Fibroblast of the conjunctiva (primary cell): ENCODE measurements at places on chromosomes 5 and 9.

GRCh38 chr9:98241357-98242300 is 13.8 kb downstream of the TBC1D2 start:
- no peak for DNase-seq

- no peak for DNase-seq
Observed at GRCh38 chr5:56807679-56808078, 7.7 kb upstream of the MAP3K1 start.

GRCh38 chr5:60945813-60946187 is 795 bp downstream of the NDUFAF2 start:
- peak; percentile 32 for DNase-seq

- DNase-seq = no peak
Observed at GRCh38 chr9:133914442-133915342, 77.4 kb downstream of the VAV2 start.

DNA sequence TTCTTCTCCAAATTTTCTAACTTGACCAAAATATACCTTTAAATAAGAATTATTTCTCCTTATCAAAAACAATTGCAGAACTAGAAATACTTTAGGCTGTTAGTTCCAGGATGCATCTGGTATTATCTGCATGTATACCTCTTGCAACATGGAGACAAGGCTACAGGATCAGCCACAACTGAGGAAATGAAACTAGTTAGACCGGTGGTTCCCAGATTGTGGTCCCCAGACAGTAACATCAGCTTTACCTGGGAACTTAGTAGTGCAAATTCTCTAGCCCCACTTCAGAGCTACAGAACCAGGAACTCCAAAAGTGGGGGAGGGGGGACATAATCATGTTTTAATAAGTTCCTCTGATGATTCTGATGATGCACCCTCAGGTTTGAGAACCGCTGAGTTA is 61.6 kb upstream of the C9orf72 start:
- no peak for DNase-seq

DNA sequence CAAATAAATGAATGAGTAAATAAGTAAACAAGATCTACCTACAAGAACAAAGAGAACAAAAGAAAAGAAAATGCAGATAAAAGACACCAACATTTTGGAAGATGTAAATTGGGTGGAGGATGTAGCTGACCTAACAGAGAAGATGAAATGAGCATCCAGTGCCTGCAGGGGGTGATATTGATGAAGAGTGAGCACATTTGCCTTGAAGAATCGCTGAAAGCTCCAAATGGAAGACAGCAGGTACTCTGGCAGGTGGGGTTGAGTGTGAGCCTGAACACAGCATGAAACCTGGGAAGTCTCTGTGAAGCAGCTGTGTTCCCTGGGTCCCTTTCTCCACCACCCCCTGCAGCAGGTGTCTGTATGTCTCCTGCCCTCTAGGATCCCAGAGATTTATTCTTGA is 125.6 kb downstream of the NXNL2 start:
- no peak for DNase-seq

DNA sequence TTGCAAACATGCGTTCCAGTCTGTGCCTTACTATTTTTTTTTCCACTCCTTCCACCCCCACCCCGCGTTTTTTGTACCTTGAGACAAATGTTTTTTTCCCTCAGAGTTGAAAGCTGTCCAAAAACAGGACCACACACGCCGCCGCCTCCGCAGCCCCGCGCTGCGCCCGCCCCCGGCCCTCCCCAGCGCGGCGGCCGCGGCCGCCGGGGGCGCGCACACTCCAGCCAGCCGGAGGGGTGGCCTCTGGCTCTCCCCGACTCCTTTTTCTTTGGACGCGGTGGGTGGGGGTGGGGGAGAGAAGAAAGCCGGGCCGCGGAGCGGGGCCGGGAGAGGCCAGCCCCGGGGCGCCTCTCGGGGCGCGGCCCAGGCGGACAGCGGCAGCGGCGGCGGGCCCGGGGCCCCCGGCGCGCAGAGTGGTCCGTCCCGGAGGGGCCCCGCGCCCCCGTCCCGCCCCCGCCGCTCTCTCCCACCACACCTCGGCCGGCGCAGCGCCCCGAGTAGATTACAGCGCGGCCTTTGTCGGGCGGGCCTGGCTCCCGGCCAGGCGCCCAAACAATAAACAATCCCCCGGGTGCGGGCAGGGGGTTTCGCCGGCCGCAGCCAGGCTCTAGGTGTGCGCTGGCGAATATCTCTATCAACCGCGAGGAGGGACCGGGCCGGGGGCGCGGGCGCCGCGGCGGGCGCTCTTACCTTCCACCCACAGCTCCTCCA is 10.9 kb downstream of the PTCH1 start:
- no peak for DNase-seq

- no peak for DNase-seq
Observed at GRCh38 chr5:143402017-143402552, 1.4 kb downstream of the NR3C1 start.

GRCh38 chr5:60232036-60232795 is 338.7 kb upstream of the PDE4D start:
- DNase-seq = no peak

GRCh38 chr5:132788990-132789886 is 12.2 kb upstream of the SEPTIN8 start:
- DNase-seq = no peak

GRCh38 chr5:68494771-68495170 is 279.2 kb downstream of the PIK3R1 start:
- no peak for DNase-seq

DNA sequence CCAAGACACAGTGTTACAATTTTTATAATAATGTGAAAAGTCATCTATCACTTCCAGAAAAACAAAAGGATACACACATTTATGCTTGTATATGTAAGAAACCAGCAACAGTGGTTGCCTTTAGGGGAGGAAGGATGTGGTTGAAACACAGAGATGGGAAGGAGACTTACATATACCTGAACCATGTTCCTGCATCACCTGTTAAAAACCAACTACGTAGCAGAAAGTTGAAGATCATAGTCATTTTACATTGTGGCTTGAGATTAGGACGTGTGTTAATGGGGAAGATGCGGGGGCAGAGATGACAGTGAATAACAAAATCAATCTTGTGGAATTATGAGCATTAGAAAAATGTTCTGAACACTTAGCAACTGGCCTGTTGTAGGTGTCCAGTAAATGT is 307.3 kb downstream of the MLLT3 start:
- DNase-seq = no peak

DNA sequence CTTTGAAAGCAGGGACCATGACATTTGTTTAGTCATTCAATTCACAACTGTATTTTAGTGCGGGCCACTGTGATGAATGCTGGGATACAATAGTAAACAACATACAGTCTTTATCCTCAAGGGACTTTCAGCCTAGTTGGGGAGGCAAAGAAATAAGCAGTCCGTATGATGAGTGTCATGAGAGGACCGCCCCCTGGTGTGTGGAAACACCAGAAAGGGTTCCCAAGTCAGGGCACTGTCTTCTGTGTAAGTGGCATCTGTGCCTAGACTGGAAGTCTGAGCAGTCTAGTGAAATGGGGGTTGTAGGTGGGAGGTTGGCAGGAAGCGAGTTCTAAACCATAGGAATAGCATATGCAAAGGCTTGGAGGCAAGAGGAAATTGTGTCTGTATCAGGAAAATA is 6.8 kb downstream of the C9orf43 start:
- no peak for DNase-seq

DNA sequence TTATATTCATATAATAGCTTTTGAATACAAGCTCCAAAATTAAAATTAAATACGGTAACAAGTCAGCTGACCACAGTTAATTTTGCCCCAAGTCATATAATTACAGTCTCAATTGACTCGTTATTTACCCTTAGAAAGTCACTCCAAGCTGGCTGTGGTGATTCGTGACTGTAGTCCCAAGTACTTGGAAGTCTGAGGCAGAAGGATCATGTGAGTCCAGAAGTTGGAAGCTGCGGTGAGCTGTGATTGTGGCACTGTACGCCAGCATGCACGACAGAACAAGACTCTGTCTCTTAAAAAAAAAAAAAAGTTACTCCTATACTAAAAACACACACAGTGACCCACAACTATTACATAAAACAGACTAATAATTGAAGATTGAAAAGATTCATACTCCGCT is 31.6 kb upstream of the DTWD2 start:
- no peak for DNase-seq

- no peak for DNase-seq
Observed at GRCh38 chr5:69010476-69010875, 83.3 kb upstream of the SLC30A5 start.

DNA sequence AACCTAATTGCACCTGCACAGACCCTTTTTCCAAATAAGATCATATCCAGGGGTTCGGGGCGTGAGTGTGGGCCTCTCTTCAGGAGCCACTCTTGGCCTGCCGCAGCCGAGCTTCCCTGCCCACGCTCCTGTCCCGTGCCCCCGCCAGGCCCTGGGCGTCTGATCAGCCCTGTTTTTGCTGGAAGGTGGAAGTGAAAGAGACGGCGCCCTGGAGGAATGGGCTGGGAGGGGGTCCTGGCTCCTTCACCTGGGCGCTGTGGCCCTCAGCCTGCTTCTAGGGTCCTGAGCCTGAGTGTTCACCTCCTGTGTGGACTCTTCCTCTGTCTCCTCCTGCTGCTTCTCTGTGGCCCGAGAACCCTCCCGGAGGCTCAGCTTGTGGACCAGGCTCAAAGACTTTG is 11.2 kb upstream of the COL5A1 start:
- no peak for DNase-seq

DNA sequence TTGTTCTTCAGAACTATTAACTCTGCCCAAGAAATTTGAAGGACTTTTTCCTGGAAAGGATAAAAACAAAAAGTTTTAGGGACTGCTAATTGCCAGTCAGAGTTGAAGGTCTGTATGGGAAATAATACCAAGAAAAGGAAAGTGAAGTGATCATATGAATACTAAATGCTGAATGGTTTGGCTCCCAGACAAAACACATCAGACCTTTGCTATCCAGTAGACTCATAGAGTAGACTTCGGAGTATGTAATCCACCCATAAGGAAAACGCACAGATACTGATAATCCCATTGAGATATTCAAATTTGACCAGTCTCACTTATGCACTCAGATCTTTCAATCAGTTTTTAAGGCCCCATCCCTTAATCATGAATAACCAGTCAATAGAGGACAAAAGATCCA is 319.0 kb upstream of the PTGER4 start:
- no peak for DNase-seq

DNA sequence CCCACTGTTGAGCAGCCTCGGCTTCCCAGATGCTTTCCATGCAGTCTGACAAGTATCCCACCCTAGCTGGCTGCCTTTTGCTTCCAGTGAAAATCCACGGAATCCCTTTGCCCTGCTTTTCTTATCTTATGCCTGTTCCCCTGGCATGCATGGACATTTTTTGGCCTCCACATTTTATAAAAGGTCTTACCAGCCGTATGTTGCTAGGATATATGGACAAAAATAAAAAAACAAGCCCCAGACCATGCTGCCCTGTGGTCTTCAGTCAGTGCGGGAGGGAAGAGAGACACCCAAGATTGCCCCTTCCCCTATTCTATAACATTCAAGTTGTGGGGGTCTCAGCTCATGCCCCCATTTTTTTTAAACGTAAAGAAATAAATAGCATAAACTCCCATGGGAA is 129.6 kb downstream of the COL23A1 start:
- DNase-seq = no peak

GRCh38 chr9:37248651-37249163 is 128.3 kb downstream of the ZCCHC7 start:
- DNase-seq = no peak

DNA sequence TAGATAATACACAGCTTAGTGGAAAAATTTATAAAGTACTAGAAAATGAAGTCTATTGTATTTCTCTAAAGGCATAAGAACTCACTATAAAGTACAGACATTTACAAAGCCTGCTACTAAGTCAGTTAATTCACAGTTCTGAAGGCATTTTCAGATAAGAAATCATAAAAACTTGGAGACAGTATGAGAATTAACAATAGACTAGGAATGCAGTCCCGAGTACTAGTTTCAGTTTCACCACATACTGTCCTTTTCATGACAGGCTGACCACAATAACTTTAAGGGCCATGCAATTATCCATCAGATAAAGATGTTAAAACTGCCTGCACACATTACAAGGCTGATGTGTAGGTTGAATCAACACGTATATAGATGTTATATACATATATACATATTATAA is 362.6 kb upstream of the SMC2 start:
- DNase-seq = no peak

- DNase-seq = no peak
Observed at GRCh38 chr5:939368-939767, 46.7 kb downstream of the TRIP13 start.

DNA sequence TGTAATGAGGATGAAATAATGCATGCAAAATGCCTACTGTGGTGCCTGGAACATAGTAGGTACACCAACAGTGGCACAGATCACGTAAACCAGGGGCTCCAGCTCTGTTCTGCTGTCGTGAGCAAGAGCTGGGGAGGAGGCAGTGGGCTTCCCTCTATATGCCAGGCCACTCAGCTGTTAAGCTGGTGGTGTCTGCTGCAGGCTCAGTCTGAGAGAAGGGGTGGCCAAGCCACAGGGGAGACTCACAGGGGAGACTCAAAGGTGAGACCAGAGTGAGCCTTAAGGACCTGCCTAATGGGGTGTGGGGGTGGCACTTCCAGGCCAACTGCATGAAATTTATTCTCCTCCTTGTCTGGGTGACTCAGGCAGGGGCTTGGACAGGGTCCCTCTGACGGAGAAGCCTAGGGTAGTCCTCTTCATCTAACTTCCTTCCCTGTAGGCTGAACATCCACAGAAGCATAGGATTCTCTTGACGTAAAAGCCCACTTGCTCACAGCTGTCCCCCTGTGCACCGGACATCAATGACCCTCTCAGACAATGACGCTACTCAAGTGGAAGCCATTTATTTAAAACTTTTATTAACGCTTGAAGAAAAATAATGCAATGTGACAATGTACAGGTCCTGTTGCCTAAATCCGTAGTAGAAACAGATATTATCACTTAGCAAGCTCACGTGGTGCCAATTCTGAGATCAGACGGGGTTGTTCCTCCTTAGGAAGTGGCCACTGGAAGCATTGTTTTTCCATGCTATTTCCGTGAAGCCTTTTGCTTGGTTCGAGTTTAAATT is 13.9 kb downstream of the STC2 start:
- no peak for DNase-seq

DNA sequence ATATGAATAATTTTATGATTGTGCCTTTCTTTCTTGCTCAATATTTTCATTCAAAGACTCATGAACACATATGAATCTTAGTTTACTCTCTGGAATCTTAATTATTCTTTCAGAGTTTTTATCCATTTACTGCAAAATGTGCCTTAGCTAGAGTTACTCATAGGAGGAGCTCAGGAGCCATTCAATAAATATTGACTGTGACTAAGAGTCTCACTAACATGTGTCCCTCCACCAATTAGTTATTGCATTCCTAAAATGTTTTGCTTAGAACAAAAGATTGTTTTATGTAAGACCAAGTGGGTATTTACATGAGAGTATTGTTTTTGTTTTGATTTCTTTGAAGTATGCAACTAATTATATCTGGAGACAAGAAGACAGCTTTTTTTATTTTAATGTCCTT is 218.4 kb upstream of the MAST4 start:
- no peak for DNase-seq
